ENCODE measurements at places on chromosomes 7 and 10.

GRCh38 chr7:88243345-88243909 is 23.6 kb upstream of the SRI start:
- no peak for DNase-seq

DNA sequence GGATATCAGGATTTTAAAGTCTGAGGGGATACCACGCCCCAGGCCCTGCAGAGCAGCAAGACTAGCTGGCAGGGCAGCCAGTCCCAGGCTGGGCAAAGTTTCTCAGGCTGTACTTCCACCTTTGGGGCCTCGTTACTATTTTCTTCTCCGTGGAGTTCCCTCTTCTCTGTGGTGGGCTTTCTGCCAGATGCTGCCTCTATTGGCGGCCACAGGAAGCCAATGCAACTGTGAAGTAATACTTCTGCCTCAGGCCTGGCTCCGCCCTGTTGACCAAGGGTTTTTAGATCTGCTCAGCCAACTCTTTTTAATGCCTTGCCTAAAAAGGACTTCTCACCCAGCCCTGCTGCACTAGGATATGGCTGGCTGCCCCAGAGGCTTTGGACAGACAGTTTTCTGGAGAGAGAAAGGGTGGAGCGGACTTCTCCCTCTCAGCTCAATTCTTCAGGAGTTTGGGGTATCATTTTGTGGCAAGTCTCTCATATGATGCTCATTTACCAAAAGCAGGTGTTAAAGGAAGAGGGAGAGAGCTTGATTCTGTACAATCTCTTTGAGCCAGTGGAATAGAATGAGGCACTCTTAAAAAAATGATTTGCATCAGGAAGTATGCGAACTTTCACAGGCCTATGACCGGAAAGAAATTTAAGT is 67.4 kb downstream of the HHEX start:
- DNase-seq: peak; percentile 50

DNA sequence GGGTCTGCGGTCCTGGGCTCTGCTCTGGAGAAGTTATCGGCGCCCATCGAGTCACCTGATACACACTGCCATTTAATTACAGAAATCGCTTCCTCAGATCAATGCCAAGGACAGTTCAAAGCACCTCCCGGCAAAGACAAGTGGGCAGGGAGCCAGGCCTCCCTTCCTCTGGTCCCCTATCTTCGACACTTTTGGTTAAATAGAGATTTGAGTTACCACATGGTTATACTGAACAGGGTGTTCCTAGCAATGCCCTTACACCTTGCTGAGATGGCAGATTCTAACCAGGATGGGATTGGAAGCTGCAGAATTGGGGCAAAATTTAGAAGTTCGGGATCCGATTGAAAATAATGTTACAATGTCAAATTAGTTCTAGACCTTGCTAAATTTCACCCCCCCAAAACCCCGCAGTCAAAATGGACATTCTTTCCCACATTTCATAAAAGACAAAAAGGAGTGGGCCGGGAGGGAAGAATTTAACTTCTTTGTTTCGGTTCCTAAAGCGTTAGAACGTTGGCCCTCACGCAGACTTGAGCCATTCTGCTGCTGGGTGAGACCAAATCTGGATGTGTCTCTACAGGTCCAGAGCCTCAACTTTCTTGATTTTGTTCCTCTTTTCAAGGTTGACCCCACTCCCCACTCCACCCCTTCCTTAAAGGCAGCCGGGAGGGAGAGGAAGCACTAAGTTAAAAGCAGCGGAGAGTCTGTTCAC is 2.2 kb upstream of the DLX5 start:
- no peak for DNase-seq

DNA sequence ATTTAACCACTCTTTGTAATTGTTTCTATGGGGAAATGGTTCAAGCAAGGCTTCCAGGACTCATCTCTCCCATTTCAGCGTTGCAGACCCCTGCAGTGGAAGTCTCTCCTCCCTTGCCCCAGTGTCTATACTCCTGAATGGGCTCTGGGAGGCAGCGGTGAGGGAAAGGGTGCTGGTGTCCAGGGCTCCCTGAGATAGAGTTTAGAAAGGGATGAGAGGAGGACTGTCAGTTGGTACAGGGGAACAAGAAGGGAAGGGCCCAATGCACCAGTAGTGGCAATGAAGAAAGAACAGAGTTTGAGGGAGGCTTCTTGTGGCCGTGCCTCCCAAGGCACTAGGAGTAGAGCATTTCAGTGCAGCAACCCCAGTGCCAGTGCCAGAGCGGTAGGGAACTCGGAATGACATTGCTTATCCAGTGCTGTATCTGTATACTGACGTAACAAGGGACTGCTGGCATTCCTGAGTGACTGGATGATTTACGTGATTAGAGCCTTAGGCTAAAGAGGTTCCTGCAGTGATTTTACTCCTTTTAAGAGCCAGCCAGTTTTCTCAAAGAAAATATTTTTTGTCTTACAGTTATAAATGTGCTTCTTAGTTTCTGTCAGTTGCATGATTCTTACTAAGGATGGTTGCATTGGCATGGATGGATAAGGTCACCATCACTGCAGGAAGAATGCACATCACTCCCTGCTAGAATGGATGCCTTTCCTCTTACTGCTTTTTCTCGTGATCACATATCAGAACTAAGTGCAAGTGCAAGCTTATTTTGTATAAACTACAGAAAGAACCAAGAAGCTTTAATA is 28.0 kb downstream of the PRPF18 start:
- DNase-seq: peak; percentile 39

DNA sequence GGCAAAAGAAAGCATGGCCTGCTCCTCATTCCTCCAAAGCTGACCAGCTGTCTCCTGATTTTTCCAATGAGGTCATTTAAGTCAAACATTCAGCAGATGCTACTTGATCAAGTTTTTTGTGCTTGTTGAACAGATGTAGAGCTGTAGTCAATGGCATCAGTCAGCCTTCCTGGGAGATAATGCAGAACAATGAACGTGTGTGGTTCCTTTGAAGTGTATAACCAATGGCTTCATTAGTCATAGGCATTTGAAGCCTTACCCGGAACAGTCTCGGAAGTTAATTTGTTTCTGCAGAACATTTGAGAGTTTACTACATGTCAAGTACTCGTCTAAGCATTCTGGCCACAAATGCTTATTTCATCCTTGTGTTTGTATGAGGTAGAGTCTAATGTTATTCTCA is 227.1 kb downstream of the ADRA2A start:
- DNase-seq: no peak

GRCh38 chr7:26052706-26053105 is 99.3 kb upstream of the NFE2L3 start:
- DNase-seq: no peak

GRCh38 chr10:52999681-53000080 is 227.1 kb upstream of the MBL2 start:
- no peak for DNase-seq

DNA sequence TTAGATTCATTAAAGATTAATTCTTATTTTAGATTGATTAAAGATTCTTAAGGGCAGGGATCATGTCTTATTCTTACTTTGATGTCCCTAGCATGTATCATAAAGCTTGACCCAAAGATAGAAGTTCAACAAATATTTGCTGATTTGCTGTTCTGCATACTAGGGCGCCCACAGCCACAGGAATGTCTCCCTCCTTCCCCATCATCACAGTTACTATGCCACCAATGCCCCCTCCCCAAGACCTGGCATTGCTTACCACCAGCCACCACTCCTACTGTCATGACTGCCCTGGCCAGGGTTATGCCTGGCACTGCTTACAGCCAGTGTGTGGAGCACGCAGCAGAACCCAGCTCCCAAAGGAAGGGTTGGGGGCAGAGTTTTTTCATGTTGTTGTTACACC is 86.7 kb upstream of the AGK start:
- no peak for DNase-seq

- no peak for DNase-seq
Observed at GRCh38 chr10:12063483-12063818, 5.3 kb upstream of the DHTKD1 start.

DNA sequence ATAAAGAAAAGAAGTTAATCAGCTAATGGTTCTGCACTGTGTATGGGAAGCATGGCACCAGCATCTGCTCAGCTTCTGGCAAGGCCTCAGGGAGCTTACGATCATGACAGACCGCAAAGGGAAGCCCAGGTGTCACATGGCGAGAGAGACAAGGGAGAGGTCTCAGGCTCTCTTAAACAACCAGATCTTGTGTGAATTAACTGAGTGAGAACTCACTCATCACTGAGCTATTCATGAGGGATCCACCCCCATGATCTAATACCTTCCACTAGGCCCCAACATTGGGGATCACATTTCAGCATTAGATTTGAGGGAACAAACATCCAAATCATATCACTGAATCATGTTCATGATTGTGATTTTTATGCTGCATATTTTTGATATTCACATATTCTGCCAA is 5.8 kb downstream of the USP54 start:
- DNase-seq: no peak

- no peak for DNase-seq
Observed at GRCh38 chr10:132249824-132250375, 57.9 kb downstream of the STK32C start.

DNA sequence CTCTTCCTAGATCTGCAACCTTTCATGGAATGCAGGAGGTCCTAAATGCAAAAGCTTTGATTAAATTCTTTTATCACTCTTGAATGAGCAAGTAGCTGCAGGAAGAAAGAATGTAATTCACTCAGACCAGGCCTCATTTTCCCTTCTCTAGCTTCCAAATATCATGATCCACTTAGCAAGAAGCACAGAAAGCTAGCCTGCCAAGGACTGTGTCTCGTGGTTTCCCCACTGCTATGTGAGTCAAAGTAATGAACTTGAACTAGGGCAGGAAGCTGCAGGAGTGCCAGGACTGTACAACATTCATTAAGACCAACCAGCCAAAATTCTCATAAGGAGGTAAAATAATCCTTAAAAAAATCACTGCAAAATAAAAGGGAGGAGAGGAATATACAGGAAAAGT is 379.2 kb downstream of the CALN1 start:
- DNase-seq: no peak

DNA sequence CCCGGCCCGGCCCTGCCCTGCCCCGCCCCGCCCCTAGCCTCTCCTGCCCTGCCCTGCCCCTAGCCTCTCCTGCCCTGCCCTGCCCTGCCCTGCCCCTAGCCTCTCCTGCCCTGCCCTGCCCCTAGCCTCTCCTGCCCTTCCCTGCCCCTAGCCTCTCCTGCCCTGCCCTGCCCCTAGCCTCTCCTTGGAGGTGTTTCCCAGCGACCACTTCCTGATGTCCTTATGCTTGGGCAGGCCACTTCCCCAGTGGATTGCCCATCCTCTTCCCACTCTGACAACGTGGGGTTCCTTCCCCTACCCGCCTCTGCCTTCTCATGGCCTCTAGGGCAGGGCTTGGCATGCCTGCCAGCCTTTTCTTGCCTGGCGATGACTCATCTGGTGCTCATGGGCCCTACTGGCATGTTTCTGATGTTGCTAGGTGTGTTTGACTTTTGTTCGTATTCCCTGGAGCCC is 21.2 kb downstream of the PRXL2A start:
- DNase-seq: peak; percentile 82
